ENCODE measurements at places on chromosomes 4 and X.
A peak's percentile ranks its signal among the peaks of the same experiment; 100 is the strongest.

DNA sequence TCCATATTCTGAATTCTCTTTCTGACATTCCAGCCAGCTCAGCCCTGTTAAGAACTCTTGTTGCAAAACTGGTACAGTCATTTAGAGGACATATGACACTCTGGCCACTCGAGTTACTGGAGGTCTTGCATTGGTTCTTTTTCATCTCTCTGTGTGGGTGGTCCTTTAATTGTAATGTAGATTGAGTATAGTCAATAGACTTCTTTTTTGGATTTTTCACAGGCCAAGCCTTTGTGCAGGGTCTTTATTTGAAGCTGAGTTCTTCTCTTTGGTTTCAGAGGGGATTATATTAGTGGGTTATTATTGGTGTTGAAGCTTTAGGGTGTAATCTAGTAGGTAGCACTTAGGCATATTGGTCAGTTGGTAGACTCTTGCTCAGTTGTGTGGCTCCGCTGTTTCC lies 118.0 kb upstream of the GIMD1 start:
- no peak for DNase-seq

- no peak for DNase-seq
These were observed 1103.5 kb upstream of the ADGRL3 start for GRCh38 chr4:60096676-60097075.

- no peak for DNase-seq
These were observed 187.9 kb downstream of the KDR start for GRCh38 chr4:54937501-54937900.

DNA sequence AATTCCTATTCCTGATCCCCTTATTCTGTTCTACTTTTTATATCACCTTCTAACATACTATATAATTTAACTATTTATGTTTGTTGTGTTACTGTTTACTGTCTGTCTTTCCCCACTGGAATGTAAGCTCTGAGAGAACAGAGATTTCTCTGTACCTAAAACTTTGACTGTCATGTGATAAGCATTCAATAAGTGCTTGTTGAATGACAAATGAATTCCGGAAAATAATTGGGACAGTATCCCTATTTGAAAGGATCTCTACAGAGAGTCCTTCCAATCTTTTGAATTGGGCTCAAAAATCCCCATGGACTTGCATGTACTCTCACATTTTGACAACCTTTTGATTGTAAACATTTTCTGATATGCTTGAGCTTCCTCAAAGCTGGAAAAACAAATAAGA lies 1.6 kb upstream of the MMGT1 start:
- DNase-seq: no peak

DNA sequence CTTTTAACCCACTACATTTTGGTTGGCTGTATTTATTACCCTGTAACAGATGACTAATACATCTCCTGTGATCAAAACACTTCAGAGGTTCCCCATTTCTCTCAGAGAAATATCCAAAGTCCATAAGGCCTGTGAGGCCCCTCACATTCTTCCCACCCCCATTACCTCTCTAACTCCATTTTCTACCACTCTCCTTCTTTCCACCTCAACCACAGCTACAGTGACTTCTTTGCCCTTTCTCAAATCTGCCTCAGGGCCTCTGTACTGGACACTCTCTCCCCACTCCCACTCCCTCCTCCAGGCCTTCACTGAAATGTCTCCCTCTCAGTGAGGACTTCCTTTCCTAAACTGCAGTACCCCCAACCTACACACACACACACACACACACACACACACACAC lies 8.4 kb upstream of the TMEM144 start:
- DNase-seq: no peak

DNA sequence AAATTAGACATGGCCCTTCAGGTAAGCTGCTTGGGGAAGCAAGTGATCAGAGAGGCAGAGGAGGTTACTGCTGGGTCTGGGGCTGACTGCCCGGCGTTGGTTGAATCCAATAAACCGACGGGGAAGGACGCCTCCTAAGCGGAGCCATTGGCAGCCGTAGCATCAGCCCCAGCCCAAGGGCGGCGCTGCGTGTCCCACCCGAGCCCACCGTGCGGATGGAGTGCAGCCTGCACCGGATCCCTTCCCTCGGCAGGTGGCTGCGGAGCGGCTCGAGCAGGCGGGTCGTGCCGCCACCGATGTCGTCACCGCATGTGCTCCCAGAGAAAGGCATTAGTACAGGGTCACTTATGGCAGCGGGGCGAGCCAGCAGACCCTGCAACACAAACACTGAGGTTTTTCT lies 82.1 kb downstream of the ALPK1 start:
- DNase-seq: no peak

GRCh38 chrX:72394518-72395170 lies 88.9 kb upstream of the CITED1 start:
- no peak for DNase-seq

- DNase-seq: no peak
These were observed 101.5 kb upstream of the CXXC4 start for GRCh38 chr4:104596189-104596588.

GRCh38 chrX:82230013-82230412 lies 1028.1 kb downstream of the SH3BGRL start:
- no peak for DNase-seq

DNA sequence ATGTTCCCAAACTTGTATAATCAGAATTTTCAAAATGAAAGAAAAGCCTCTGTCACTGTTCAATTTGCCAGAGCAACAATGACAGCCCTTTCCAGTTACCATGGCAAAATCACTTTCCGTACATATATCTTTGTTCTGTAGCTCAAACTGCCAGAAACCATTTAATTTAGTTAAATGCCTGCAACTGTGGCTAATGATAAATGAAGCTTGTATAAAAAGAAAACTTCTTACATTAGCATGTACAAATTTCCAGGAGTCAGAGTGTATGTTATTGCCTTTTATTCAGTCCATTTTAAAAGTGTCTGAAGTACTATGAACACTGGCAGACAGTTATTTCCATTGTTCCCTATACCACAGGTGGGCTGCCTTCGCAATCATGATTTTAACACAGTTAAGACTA lies 30.3 kb downstream of the ARAP2 start:
- no peak for DNase-seq

GRCh38 chr4:72714482-72715279 lies 145.7 kb upstream of the ADAMTS3 start:
- DNase-seq: no peak

- peak; percentile 48 for DNase-seq
These were observed 83.4 kb downstream of the MSN start for GRCh38 chrX:65750674-65751469.

DNA sequence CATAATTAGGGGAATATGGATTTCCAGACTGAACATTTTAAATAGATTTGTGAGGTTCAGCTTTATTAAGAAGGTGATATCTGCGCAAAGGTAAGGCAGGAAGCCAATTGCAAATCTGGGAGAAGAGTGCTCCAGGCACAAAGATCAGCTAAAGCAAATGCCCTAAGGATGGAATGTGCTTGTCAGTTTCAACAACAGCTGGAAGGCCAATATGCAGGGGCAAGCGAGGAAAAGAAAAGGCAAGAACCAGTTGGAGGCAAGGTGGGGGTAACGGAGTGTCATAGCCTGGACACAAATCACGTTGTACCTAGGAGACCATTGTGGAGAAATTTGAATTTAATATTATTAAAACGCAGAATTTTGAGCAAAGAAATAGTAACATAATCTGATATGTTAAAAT lies 1710.3 kb upstream of the PCDH7 start:
- DNase-seq: no peak

DNA sequence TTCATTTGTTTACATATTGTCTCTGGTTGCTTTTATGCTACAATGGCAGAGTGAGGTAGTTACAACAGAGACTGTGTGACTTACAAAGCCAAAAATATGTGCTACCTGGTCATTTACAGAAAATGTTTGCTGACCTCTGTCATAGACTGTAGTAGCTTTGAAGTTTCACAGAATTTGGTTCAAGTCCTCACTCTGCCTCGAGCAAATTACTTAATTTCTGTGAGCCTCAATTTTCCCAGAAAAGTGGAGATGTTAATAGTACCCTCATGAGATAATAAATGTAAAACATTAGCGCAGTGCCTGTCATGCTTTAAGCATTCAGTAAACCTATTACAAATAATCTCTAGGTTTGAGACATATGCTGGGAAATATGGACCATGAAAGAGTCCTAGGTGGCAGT lies 18.4 kb upstream of the NRK start:
- DNase-seq: no peak

DNA sequence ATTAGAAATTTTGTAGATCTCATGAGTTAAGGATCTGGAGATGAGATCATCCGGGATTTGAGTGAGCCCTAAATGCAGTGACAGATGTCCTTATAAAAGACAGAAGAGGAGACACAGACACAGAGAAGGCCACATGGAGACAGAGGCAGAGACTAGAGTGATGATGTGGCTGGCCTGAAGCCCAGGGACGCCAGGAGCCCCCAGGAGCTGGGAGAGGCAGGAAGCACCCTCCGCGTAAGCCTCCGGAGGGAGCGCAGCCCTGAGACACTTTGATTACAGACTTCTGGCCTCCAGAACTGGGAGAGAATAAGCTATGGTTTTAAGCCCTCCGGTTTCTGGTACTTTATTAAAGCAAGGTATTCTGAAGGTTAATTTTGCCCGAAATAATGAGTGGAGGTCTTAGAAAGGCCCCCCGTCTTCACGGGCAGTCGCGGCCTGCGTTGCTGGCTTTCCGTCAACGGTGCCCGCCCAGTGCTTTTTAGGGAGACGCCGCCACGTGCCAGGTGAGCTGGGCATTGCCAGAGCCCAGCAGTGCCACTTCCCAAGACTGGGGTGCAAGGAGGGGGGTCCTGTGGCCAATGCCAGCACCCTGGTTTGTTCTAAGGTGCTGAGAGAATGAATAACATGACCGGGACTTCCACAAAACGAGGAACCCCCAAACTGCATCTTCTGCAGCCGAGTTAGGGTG lies 8.1 kb downstream of the DHRSX start:
- DNase-seq: no peak

DNA sequence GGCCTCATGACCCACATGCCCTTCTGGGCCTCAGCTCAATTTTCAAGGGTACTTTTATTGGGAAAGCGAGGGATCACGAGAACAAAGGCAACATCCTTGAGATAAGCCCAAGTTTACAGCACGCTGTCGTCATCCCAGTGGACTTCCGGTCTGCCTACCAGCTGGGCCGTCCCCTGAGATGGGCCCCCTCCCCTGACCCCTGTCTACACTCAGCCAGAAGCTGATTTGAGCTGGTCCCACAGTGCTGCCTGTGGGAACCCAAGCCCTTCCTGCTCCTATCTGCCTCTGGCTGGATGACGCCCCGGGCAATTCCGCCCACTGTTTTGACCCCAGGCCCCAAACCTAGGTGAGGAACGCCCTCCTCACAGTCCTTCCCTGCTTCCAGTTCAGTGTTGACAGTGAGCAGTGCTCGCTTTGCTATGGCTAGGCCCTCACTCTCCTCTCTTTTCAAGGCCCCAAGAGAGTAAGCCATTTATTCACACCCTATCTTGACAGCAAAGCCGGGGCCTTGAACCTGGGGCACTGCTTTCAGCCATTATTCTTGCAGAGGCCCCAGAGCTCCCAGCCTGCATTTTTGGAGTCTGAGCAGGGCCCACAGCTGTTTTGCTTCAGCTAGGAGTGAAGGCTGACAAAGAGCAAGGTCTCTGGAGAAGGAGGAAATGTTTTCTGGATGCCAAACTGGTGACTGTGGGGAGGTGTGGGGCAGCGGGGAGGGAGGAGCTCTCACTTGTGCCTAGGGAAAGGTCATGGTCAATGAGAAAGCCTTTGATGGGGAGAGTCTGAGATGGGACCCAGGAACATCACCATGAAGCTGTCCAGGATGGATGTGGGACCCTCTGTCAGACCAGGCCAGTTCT lies 164.6 kb upstream of the BCOR start:
- no peak for DNase-seq

GRCh38 chr4:92381616-92382015 lies 77.8 kb downstream of the GRID2 start:
- DNase-seq: no peak

DNA sequence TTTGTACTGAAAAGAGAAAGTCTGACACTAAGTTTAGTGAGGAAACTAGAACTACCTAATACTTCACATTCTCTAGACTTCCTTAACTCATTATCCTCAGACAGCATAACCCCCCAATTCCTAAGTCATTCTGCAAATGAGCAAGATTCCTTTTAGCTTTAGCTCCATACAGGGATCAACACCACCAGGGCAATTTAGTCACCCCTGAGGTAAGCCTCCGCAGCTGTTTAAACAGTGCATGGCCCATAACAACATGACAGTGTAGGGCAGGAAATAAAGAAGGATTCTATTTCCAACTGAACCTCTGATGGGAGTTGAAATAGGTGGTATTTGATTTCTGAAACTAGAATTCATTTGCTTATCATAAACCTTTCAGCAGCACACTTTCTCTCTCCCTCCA lies 112.8 kb upstream of the DKK2 start:
- no peak for DNase-seq

- DNase-seq: no peak
These were observed 3.0 kb downstream of the ANK2 start for GRCh38 chr4:113052379-113052951.

DNA sequence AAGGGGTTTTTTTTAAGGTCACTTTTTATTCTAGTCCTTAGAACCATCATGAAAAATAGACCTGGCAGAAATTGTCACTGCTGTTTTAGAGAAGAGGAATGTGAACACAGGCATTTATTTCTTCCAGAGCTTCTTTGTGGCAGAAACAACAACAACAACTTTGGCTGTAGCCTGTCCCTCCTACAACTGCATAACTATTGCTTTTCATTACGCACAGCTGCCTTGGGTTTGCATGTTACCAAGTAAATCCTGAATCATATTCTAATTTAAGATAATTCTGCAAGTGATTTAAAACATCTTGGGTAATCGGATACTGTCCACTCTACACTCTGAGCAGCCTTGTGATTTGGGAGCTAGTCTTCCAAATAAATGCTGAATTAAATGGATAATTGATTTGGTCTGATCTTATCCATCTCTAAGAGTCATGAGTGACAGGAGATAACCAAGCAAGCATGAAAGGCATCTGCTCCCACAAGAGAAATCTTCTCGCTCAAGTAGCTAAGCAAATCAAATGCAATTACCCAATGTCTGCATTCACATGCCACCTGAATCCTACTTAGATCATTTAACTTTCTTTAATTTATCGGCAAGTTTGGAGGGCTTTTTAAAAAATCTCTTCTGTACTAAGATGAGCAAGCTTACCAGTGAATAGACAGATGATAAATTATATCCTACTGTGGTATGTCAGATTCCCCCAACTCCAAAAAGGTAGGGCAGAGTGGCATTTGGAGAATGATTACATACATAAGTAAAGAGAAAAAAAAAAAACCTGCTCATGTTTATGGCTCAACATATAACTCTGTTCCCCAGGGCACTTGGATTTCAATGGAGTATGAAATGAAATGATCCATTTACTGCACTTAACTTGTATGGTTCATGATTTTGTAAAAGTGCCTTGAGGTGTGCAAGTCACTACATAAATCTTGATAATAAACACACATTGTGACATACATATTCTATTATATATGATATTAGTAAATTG lies 73.6 kb downstream of the EGF start:
- DNase-seq: no peak

GRCh38 chr4:157576671-157577217 lies 356.2 kb downstream of the GRIA2 start:
- DNase-seq: no peak

DNA sequence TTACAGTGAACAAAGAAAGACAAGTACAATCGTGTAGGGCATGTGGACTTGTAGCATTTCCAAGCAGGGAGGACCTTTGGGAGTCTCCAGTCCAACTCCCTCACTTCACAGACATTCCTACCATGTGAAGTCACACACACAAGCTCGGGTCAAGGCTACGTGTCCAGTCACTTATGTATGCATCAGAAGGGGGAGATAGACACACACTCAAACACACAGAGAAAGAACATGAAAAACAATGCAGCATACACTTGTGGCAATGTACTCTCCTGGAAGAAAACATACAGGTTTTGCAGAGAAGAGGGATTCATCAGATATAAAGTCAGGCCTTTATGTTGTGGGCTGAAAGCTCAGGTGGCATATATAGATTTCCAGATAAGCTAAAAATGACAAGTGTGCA lies 136.1 kb upstream of the MID1 start:
- no peak for DNase-seq

Data from naive thymus-derived CD8-positive, alpha-beta T cell (primary cell).